ENCODE measurements at places on chromosomes 7 and 10. TPM values are rescaled to one million over a fixed set of nuclear protein-coding genes. Genes with fewer than 3 reads are reported as not detected.

PRSS1 gene
- 1.3 TPM for polyA plus RNA-seq

NRCAM gene
- polyA plus RNA-seq, result 0.71 TPM

DPP6 gene
- polyA plus RNA-seq, result not detected

OR2A42 gene
- not detected for polyA plus RNA-seq

GRCh38 chr7:111175908-111176441 lies 85.0 kb downstream of the LRRN3 start:
- no peak for DNase-seq

- peak; percentile 13 for DNase-seq
These were observed 135.8 kb downstream of the RGS10 start for GRCh38 chr10:119406601-119407253.

GRCh38 chr7:106012935-106013439 lies 49.9 kb downstream of the CDHR3 start:
- DNase-seq, result no peak

DNA sequence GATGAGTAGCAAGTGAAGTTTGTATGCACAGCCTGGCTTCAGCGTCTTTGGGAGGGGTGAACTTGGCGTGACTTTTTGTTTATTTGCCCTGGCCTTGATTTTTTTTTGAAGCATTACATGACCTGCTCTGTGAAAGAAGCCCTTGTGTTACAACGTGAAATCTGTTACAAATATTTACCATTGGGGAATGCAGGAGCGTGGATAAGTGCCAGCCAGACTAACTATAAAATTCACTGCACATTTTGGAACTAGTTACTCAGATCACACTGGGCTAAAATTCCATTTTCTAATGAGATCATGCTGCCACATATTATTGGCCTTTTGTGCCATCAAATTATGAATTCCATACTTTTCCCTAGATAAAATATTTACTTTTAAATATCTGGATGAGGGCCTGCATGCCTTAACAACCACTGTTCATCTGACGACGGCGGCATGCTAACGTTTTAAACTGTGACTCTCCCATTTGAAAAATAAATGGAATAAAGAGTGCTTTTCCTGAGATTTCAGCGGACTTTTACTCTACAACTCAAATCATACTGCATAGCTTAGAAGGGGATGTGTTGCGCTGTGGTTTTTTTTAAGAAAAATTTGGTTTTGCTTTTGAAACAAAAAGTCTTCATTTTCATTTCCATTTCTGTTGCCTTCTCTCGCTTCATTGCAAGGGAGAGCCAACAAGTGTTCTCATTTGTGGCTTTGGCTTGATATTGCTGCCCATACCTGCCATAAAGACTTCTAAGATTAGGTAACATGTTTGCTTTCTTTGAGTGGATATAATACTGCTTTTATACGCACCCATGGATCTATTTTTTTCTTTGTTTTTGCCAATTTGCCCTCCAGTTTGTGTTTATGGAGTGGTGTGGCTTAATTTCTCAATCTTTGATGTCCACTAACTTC lies 352.2 kb downstream of the TFEC start:
- DNase-seq, result no peak

DNA sequence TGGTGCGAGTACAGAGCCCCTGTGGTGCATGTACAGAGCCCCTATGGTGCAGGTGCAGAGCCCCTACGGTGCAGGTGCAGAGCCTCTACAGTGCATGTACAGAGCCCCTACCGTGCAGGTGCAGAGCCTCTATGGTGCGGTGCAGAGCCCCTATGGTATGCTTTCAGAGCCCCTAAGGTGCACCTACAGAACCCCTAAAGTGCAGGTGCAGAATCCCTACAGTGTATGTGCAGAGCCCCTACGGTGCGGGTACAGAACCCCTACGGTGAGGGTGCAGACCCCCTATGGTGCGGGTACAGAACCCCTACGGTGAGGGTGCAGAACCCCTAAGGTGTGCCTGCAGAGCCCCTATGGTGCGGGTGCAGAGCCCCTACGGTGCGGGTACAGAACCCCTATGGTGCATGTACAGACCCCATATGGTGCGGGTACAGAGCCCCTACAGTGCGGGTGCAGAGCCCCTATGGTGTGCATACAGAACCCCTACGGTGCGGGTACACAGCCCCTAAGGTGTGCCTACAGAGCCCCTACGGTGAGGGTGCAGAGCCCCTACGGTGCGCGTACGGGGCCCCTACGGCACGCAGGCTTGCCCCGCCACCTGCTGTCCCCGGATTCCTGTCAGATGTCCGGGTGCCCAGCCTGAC lies 53.5 kb downstream of the MGMT start:
- no peak for DNase-seq

GRCh38 chr10:129742742-129743550 lies 221.1 kb downstream of the EBF3 start:
- no peak for DNase-seq

- no peak for DNase-seq
These were observed 9.9 kb upstream of the MYO1G start for GRCh38 chr7:44988701-44989100.

DNA sequence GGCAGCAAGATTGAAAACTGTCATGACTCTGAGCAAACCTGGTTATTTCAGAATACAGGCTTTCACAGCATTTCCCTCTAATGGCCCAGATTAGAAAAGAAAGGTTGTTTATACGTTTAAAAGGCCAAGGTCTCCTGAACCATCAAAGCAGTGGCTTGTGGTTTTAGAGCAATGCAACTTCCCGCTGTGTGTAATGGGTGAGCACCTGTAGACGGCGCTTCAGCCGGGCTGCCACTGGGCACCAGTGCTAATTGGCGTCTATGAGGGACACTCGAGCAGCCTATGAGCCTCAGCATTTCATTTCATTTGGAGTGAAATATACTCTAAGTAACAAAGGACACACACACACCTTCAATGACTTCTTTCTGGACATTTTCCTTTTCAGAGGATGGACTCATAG lies 671.0 kb upstream of the FZD8 start:
- no peak for DNase-seq

GRCh38 chr7:99054781-99055180 lies 89.1 kb downstream of the SMURF1 start:
- DNase-seq, result no peak

DNA sequence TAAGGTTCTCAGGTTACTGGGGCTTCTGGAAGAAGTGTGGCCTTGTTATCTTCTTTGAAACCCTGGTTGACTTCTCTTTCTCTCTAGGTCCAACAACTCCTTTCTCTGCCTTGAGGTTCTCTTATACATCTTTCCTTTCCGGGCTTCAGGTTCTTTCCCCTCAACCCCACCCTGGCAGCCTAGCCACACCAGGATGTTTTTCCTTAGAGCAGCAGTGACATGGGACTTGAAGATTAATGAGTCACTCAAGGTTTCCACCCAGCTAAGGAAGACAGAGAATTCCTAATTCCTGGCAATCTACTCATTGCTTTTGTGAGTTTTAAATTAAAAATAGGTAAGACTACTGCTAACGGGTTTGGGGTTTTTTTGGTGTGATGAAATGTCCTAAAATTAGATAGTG lies 121.8 kb upstream of the HPS1 start:
- no peak for DNase-seq
